Cardiac ventricle fibroblast (primary cell): ENCODE measurements at places on chromosomes 4 and X. TPM values are rescaled to one million over a fixed set of nuclear protein-coding genes. Genes with fewer than 3 reads are reported as not detected.

The ESX1 gene
- total RNA-seq: not detected in 2 replicates

The GSX2 gene
- not detected in 2 replicates for total RNA-seq

The DCLK2 gene
- 0.50 and 0.78 TPM in 2 replicates for total RNA-seq

The NPY2R gene
- total RNA-seq: 0.19 and 0.59 TPM in 2 replicates

The ATP8A1 gene
- total RNA-seq: 1.4 and 2.1 TPM in 2 replicates

The LEF1 gene
- total RNA-seq: 0.19 and 0.39 TPM in 2 replicates

The DAPP1 gene
- total RNA-seq: not detected in 2 replicates

The HPF1 gene
- total RNA-seq: 33.6 and 43.7 TPM in 2 replicates

The GPR82 gene
- not detected in 2 replicates for total RNA-seq

The ACTRT1 gene
- not detected in 2 replicates for total RNA-seq

The COL25A1 gene
- total RNA-seq: under 0.01 and 0.25 TPM in 2 replicates

The CCDC120 gene
- 2.0 and 2.5 TPM in 2 replicates for total RNA-seq

The EPGN gene
- total RNA-seq: not detected in 2 replicates

The SLC10A6 gene
- total RNA-seq: not detected in 2 replicates

The MAGIX gene
- total RNA-seq: 0.19 and 0.54 TPM in 2 replicates

The IKBKG gene
- 12.6 and 16.6 TPM in 2 replicates for total RNA-seq

The UGT2B7 gene
- not detected in 2 replicates for total RNA-seq

The CYLC1 gene
- total RNA-seq: not detected in 2 replicates

The UGT2A1 gene
- total RNA-seq: not detected in 2 replicates

The DIPK2B gene
- 2.6 and 2.9 TPM in 2 replicates for total RNA-seq

The STOX2 gene
- total RNA-seq: 0.20 and 0.37 TPM in 2 replicates

The TSPAN7 gene
- 0.49 TPM in 1 of 2 replicates, not detected in the other for total RNA-seq

The MID1 gene
- total RNA-seq: 14.7 and 21.5 TPM in 2 replicates

The RHOXF1 gene
- not detected in 2 replicates for total RNA-seq

The USP17L17 gene
- not detected in 2 replicates for total RNA-seq

The GRIA3 gene
- 0.20 and 0.69 TPM in 2 replicates for total RNA-seq

The AFM gene
- total RNA-seq: not detected in 2 replicates

The PPP4R3C gene
- not detected in 2 replicates for total RNA-seq

The FAM47C gene
- not detected in 2 replicates for total RNA-seq

The MAGEA8 gene
- total RNA-seq: not detected in 2 replicates

The COL4A6 gene
- total RNA-seq: 0.44 and 0.54 TPM in 2 replicates

The GUCY1A1 gene
- 8.5 and 10.3 TPM in 2 replicates for total RNA-seq

The ELOVL6 gene
- 5.0 and 5.9 TPM in 2 replicates for total RNA-seq

The CLDN34 gene
- total RNA-seq: not detected in 2 replicates

The TXK gene
- not detected in 2 replicates for total RNA-seq
